ENCODE measurements at places on chromosomes 3 and 15.
A peak's percentile ranks its signal among the peaks of the same experiment; 100 is the strongest.

- no peak for DNase-seq
Measured at GRCh38 chr15:65595960-65596359, 15.0 kb downstream of the INTS14 start.

DNA sequence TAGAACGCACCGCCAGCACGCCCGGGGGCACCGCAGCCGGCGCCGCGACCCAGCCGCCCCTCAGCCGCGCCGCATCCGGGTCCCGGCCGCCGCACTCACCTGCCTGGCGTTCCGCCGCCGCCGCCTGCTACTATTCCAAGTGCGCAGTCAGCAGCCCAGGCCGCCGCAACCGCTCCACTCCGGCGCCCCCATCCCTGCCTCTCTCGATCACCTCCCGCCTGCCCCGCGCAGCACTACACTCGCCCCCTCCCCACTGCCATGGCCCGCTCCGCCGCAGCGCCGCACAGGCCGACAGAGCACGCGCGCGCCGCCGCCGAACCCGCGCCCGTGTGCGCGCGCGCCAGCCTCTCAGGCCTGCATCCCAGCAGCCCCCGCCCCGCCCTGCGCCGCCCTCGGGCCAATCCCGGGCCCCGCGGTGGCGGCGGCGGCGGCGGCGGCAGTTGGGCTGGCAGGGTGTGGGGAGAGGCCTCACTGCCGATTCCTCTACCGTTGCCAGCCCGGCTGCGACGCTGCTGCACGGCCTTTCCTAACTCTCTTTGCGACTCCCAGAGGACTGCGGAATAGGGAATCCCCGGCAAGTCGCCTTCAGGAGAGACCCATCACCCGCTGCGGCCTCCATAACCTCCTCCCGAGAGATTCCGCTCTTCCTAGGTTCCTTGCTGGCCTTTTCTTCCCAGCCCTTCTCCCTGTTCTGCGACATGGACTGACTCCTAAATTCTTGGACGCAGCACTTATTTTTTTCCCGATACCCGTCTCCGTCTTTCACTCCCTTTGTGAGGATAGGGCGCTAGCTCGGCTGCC, at the start of gene PIK3CB:
TSS of gene PIK3CB (minus strand) at position 333 of the 801 bp plus-strand sequence. CDS start 75,585 bp downstream, outside the sequence.
- DNase-seq, result peak; percentile 87

- no peak for DNase-seq
Measured at GRCh38 chr15:53437985-53438841, 321.2 kb downstream of the WDR72 start.

- no peak for DNase-seq
Measured at GRCh38 chr3:136173939-136174490, 22.1 kb downstream of the MSL2 start.

GRCh38 chr3:134776518-134776917, 18.5 kb upstream of the EPHB1 start:
- DNase-seq, result no peak

DNA sequence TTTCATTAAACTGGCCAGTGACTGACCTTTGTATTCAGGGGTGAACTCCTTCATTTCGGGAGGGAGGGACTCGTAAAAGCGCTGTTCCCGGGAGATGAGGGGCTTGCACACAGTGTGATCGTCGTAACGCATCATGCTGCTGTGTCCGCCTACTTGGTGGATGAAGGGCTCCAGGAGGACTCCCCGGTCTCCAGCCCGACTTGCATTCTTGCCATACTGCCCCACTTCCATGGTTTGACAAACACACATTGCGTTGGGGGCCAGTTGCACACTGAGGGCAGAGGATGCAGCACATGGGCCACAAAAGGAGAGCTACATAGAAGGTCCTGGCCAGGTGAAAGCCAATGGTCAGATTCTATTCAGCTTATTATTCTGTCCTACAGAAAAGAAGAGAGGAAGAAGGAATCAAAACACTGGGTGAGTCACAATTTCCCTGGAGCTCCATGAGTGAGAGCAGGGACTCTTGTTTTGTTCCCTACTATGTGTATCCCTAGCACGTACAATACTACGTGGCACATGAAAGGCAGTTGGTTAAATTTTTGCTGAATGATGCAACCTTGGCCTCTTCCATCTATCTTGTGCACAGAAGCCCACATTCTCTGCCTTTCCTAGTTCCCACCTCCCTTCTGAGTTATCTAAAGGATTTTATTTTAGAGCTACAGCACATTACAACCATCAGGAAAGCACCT, 24.2 kb upstream of the GMPPB start:
- DNase-seq, result no peak

- DNase-seq, result no peak
Measured at GRCh38 chr3:14141144-14141543, 16.3 kb downstream of the TMEM43 start.

DNA sequence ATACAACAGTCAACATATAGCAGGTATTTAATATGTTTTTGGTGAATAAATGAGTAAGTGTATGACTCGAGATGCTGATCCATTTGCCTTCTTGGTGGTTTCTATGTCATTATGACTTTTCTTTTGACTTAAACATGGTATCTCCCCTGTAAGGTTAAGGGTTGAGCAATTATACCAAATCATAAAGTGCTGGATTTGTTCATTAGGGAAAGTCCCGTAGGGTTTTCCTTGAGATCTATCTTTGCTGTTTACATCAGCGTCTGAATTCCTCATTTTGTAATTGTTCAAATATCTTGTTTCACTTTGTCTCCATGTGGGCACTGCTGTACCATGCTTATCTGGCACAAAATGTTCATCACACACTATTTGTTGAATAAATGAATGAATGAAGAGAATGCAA, 562.6 kb downstream of the EDEM1 start:
- DNase-seq, result no peak

DNA sequence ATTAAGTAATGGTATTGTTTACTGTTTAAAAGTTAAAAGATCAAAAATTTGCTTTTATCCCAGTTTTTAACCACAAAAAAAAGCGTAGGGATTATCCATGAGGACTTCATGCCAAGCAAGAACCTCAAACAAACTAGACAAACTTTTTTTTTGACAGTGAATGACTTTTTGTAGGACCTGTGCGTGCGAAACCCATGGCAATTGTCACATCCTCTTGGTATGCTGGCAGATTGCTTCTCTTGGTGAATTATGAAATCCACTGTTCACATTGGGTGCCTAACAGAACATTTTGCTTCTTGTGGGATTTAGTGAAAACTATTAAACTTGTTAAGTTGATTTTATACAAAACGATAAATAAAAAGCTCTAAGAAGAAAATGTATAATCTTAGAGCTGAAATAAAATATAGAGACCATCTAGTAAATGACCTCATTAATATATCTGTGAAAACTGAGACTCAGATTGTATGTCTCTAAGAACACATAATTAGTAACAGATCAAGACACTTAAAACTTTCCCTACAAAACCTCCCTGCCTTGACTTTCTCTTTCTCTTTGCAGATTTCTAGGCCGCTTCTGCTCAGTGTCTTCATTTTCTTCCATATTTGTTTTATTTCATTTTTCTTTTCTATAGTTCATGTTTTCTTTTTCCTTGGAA, 87.3 kb upstream of the CGNL1 start:
- no peak for DNase-seq

- no peak for DNase-seq
Measured at GRCh38 chr3:30548600-30548999, 57.8 kb upstream of the TGFBR2 start.

- no peak for DNase-seq
Measured at GRCh38 chr3:135706758-135707375, 258.7 kb upstream of the PPP2R3A start.

DNA sequence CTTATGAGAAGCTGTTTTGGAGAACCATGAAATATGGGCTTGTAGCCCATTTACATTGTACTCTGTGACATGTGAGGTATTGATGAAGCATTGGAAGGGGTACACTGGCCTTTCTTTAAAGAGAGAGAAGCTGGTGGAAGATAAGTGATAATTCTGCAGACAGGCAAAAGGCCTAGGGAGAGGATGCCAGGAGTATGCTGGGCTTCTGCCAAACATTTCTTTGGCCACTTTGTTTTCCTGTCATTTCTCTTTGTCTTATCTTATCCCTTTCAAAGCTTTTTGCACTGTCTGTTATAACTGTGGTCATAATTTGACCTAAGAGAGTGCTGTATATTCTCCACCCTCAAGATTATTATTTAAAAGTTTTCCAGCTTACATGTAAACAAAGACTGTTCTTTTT, 109.6 kb upstream of the SEMA6D start:
- DNase-seq, result no peak

- DNase-seq, result no peak
Measured at GRCh38 chr15:30923429-30923828, 19.7 kb downstream of the FAN1 start.

DNA sequence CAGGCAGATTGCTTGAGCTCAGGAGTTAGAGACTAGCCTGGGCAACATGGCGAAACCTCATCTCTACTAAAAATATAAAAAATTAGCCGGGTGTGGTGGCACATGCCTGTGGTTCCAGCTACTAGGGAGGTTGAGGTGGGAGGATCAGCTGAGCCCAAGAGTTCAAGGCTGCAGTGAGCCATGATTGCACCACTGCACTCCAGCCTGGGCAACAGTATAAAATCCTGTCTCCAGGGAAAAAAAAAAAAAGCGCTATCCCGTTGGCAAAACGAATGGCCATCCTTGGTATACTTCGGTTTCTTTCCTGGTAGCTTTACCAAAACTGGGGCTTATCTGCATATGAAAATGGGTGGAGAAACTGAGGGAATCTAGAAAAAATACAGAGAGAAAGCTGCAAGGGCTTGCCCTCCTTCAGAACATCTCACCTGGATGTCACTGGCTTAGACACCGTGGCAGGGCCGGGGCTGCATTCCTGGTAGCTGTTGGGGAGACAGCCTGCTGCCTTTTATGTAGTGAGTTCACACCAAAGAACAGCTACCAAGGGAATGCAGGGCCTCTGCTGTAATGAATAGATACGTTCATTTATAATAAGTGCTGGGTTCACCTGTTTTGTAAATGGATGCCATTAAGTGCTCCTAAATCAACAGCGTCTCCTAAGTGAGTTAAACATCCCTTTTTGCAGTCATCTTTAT, 96.0 kb downstream of the IQSEC1 start:
- DNase-seq, result no peak

GRCh38 chr3:114962189-114962588, 184.9 kb downstream of the ZBTB20 start:
- no peak for DNase-seq

GRCh38 chr15:85036716-85037115, 55.1 kb downstream of the PDE8A start:
- DNase-seq, result no peak

DNA sequence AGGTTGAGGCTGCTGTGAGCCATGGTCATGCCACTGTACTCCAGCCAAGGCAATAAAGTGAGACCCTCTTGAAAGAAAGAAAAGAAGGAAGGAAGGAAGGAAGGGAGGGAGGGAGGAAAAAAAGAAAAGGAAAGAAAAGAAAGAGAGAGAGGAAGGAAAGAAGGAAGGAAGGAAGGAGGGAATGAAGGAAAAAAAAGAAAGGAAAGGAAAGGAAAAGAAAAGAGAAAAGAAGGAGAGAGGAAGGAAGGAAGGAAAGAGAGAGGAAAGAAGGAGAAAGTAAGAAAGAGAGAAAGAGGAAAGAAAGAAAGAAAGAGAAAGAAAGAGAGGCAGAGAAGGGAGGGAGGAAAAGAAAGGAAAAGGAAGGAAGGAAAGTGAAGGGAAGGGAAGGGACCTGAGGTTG, 20.4 kb upstream of the ACTL6A start:
- no peak for DNase-seq

DNA sequence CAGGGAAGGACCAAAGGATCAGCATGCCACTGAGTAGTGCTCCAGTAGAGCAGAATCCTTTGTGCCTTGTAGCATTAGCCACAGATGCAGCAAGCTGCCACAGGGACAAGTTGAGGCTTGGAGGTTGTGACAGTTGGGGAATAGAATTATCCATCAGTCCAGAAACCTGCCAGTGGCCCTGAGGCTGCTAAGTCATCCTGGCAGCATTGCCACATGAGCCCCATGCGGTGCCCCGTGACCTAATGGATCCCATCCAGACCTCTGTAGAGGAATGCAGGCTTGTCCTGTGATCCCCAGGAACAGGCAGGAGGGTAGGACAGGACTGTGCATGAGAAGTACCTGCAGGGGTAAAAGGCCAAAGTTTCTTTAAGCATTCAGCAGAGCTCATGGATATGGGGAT, 51.7 kb downstream of the BOC start:
- no peak for DNase-seq

- no peak for DNase-seq
Measured at GRCh38 chr3:123026565-123027291, 835 bp downstream of the SEMA5B start.

- DNase-seq, result peak; percentile 40
Measured at GRCh38 chr3:46923559-46924350, 46.2 kb downstream of the PTH1R start.

DNA sequence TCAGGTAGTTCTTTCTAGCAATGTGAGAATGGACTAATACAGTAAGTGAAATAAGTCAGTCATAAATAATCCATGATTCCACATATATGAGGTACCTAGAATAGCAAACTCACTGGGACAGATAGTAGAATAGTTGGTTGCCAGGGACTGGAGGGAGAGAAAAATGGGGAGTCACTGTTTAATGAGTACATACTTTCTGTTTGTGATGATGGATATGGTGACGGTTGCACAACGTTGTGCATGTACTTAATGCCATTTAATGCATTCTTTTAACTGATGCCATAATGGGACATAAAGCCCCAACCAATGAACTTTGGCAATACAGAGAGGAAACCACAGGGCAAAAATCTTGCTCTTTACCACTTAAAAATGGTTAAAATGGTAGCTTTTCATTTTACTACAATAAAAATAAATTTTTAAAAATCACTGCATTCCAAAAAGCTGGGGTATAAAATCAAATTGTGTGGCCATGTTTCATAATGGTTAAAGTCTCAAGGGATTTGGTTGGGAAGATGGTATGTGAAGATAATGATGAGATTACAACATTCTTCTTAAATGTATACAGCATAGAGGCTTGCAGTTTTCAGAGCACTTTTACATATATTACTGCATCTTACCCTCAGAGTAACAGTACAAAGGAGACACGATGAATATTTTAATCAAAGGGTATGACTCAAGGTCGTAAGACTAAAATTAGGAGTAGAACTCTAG, 45.2 kb downstream of the ADAM10 start:
- DNase-seq, result no peak

DNA sequence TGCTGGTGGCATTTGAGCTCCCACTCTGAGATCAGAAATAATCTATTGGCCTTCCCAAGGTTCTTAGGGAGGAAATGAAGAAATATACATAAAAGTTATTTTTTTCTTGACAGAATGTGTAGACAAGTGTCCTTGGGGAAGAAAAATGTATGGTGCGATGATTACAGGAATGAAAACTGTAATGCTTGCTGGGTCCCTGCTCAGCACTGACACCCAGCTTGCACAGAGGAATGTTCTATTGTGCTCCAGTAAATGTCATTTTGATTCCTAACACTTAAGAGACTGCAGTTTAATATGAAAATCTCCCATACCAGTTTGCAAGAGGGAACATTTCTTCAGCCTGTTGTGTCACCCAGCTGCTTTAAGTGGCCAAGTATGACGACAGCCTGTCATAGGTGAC, 271.3 kb upstream of the TPM1 start:
- DNase-seq, result no peak

GRCh38 chr3:18302517-18302916, 122.6 kb downstream of the SATB1 start:
- no peak for DNase-seq

All from activated CD4-positive, alpha-beta T cell treated with anti-CD3 and anti-CD28 coated beads, Interleukin-2, Interleukin-4, amounts not matched to agents 100 ng/mL and 50 ng/mL, durations not matched to agents 16 hours and 8 hours (primary cell).